ENCODE measurements at places on chromosomes 3 and 15.

GRCh38 chr3:196081834-196082618 is at the start of gene TFRC:
Gene TFRC, minus strand, starts transcription at chr3:196082090. Its CDS starts 4,991 bp downstream, at chr3:196077099.
- DNase-seq, result peak; percentile 100

GRCh38 chr3:69231929-69232440 is 109.6 kb upstream of the LMOD3 start:
- DNase-seq, result no peak

DNA sequence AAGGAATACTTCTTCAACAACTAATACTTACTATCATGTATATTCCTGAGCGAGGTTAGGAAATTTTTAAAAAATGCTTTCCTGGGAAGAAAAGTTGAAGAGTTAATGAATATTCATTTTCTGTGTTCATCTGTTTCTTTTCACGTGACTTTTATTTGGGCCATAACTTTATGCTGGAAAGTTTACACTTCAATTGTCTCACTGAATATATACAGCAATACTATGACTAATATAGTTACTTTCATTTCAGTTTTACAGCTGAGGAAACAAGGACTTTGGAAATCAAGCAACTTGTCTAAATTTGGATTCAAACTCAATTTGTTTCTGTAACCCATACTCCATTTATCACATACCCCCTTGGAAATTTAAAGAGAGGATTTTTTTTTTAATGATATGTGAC is 894.2 kb downstream of the ROBO1 start:
- DNase-seq, result no peak

DNA sequence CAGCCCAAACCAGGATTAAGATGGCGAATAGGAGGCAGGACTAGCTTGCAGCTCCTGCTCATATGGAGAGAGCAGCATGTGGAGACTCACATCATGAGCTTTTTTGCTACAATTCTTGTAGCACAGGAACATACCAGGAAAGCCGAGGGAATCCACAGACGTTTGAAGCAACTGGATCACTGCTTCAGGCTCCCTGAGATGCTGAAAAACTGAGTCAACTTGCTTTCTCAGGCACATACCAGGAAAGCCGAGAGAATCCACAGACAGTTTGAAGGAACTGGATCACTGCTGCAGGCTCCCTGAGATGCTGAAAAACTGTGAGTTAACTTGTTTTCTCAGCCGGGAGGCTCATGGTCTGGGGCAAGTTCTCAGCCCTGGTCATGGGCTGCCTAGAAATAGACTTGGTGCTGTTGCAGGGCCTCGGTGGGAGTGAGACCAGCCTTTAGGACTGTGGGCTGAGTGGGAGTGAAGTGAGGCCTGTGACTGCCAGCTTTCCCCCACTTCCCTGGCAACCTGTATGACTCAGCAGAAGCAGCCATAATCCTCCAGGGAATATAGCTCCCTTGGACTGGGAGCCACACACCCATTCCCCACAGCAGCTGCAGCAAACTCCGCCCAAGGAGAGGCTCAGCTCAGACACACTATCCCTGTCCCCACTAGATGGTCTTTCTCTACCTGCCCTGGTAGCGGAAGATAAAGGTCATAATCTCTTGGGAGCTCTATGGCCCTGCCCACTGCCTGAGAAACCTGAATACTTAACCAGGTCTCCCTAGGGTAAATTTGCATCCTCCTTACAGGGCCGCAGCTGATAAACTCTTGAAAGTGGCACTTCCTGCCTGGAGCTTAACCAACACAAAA is 51.9 kb upstream of the PFN2 start:
- DNase-seq, result no peak

GRCh38 chr3:28053759-28054158 is 187.7 kb upstream of the CMC1 start:
- no peak for DNase-seq

GRCh38 chr15:90718232-90718631 is 1.1 kb downstream of the BLM start:
- no peak for DNase-seq

DNA sequence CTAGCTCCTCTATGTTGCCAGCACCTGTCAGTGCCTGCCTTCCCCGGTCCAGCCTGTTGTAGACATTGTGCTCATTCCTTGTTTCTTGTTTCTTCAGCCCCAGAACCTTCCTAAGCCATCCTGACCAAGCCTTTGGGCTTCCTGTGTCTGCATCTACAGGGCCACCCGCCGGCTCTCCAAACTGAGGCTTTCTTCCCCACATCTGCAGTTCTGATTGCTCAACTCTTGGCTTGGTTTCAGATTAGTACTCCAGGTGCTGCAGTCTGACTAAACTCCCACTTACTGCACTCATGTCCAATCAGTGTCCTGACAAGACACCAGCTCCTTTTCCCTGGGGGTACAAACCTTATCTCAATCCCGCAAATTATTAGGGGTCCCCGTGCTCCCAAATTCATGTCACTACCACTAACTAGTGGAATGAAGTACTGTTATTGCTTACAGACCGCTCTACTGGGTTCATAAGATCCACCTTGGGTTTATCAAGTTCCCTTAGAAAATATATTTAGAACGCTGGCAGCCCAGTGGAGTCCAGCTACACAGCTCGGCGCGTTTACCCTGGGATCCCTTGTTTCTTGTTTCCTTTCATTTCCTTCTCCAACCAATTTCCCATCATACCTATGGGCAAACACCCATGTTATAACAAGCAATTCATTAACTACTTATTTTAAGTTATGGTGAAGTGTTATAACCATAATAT is 114.2 kb upstream of the TJP1 start:
- DNase-seq, result no peak

- DNase-seq, result no peak
Measured at GRCh38 chr3:17111586-17111985, 226.8 kb downstream of the PLCL2 start.

GRCh38 chr3:9550999-9551398 is 2.6 kb downstream of the LHFPL4 start:
- DNase-seq, result no peak

- DNase-seq, result no peak
Measured at GRCh38 chr15:64742921-64743320, 32.5 kb downstream of the RBPMS2 start.

GRCh38 chr3:8856721-8857120 is 87.3 kb upstream of the OXTR start:
- no peak for DNase-seq

GRCh38 chr3:119362940-119363725 is 69.0 kb downstream of the ARHGAP31 start:
- DNase-seq, result no peak

DNA sequence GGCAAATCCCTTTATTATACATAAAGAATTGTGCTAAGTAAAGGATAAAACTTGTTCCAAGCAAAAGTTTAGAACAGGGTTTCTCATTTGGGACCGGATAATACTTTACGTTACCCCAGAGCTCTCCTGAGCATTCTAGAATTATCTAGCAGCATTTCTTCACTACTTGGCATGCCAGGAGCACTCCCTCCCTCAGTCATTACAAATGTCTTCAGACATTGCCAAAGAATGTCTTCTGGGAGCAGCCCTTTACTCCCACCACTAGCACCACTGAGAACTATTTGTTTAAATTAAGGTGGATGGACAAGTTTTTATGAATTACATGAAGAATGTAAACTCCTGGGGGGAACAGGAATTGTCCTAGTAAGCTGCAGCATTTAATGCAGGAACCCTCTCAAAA is 516.4 kb downstream of the GBE1 start:
- no peak for DNase-seq
